CD4-positive, CD25-positive, alpha-beta regulatory T cell (primary cell): ENCODE measurements at places on chromosomes 2 and 18. TPM values are rescaled to one million over a fixed set of nuclear protein-coding genes. Genes with fewer than 3 reads are reported as not detected.

DNA sequence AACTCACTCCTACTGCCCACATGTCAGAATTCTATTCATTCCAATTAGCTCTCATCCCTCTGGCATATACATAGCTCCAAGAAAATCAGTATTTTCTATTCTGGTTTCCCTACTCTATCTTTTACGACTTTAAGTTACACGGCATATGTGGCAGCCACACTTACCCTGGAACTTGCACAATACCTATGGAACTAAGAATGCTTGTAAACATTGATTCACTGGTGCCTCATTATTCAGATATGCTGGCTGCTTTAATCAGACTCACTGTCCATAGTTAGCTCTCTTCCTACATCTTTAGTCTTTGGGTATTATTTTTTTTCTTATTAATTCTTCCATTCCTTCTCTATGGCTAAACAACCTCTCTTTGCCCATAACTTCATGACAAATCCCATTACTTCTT, 1519.9 kb upstream of the ACVR2A start:
- no peaks in the 10 kb centered on the region for H3K27me3 ChIP-seq
- no peaks in the 10 kb centered on the region for H3K4me1 ChIP-seq
- no peak overlapping the region for H3K27ac ChIP-seq
- H3K36me3 ChIP-seq: no peaks in the 10 kb centered on the region
- H3K4me3 ChIP-seq: no peak overlapping the region
- DNase-seq: no peak

DNA sequence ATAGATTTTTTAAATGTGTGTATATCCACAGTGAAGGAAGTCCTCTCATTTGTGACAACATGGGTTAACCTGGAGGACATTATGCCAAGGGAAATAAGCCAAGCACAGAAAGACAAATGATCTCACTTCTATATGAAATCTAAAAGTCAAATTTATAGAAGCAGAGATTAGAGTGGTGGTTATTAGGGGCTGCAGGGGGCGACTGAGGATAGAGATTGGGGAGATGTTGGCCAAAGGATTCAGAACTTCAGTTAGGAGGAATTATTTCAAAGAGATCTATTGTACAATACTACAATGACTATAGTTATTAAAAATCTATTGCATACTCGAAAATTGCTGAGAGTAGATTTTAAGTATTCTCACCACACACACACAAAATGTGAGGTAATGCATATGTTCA, 252.4 kb upstream of the SLC39A10 start:
- H3K27ac ChIP-seq: no peak overlapping the region
- no peaks in the 10 kb centered on the region for H3K4me1 ChIP-seq
- no peak overlapping the region for H3K4me3 ChIP-seq
- peak; percentile 35 for DNase-seq
- H3K36me3 ChIP-seq: no peaks in the 10 kb centered on the region

DNA sequence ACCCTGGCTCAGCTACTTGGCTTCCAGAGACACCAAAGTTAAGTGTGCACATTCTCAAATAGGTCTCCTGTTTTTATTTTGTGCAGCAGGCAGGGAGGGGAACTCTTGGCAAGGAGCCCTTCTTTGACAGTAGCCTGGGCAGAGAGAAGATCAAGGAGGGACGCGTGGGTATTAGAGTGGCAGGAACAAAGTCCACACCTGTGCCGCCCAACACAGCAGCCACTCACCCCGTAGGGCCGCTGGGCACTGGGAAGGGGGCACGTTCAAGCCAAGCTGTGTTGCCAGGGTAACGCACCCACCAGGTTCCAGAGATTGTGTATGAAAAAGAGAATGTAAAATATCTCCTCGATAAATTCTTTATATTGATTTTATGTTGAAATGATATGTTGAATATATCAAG, 229.3 kb upstream of the AGAP1 start:
- DNase-seq: no peak
- no peaks in the 10 kb centered on the region for H3K27me3 ChIP-seq
- no peak overlapping the region for H3K27ac ChIP-seq
- no peaks in the 10 kb centered on the region for H3K36me3 ChIP-seq

GRCh38 chr18:13288509-13289133, 70.1 kb downstream of the LDLRAD4 start:
- no peaks in the 10 kb centered on the region for H3K36me3 ChIP-seq
- no peak overlapping the region for H3K4me3 ChIP-seq
- DNase-seq: peak; percentile 35
- H3K4me1 ChIP-seq: peaks cover 58% of the 10 kb centered on the region

Gene CRYGD
- 0.69 TPM for total RNA-seq

Gene GNLY
- total RNA-seq: 2.4 TPM

- no peak overlapping the region for H3K4me3 ChIP-seq
- H3K4me1 ChIP-seq: no peaks in the 10 kb centered on the region
- H3K27ac ChIP-seq: no peak overlapping the region
- H3K27me3 ChIP-seq: no peaks in the 10 kb centered on the region
- DNase-seq: no peak
Observed at GRCh38 chr18:59570796-59571195, 126.4 kb downstream of the CCBE1 start.

- no peaks in the 10 kb centered on the region for H3K4me1 ChIP-seq
- H3K36me3 ChIP-seq: no peaks in the 10 kb centered on the region
- no peak for DNase-seq
- no peak within 1 kb of the TSS for H3K4me3 ChIP-seq
Observed at GRCh38 chr2:79512442-79513401, at the start of gene CTNNA2. TSS of gene CTNNA2 (plus strand) at chr2:79513051.

DNA sequence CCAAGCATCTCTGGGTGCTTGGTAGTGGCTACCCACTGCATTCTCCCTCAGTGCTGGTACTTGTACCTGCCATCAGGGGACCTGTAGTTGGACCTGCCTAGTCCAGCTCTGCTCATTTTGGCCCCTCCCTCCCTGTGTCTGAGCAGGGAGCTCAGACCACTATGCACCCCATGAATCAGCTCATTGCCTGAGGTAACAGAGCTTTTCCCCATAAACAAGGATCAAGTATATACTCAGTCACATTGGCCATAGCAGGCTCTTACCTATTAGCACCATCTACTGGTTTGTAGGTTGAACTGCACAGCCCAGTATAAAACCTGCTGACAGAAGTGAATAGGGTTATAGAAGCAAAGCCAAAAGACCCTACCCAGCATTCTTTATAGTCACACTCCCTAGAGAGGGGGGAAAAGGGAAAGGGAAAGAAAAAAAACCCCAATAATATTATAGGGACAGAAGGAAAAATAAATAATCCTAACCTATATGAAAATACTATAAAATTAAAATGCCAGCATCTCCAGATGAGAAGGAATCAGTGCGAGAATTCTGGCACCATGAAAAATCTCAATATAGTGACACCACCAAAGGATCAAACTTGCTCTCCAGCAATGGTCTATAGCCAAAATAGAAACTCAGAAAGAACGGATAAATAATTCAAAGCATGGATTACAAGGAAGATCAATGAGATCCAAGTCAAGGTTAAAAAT, 6.9 kb upstream of the FLACC1 start:
- DNase-seq: peak; percentile 62
- H3K27ac ChIP-seq: no peak overlapping the region
- H3K4me3 ChIP-seq: no peak overlapping the region
- no peaks in the 10 kb centered on the region for H3K27me3 ChIP-seq

DNA sequence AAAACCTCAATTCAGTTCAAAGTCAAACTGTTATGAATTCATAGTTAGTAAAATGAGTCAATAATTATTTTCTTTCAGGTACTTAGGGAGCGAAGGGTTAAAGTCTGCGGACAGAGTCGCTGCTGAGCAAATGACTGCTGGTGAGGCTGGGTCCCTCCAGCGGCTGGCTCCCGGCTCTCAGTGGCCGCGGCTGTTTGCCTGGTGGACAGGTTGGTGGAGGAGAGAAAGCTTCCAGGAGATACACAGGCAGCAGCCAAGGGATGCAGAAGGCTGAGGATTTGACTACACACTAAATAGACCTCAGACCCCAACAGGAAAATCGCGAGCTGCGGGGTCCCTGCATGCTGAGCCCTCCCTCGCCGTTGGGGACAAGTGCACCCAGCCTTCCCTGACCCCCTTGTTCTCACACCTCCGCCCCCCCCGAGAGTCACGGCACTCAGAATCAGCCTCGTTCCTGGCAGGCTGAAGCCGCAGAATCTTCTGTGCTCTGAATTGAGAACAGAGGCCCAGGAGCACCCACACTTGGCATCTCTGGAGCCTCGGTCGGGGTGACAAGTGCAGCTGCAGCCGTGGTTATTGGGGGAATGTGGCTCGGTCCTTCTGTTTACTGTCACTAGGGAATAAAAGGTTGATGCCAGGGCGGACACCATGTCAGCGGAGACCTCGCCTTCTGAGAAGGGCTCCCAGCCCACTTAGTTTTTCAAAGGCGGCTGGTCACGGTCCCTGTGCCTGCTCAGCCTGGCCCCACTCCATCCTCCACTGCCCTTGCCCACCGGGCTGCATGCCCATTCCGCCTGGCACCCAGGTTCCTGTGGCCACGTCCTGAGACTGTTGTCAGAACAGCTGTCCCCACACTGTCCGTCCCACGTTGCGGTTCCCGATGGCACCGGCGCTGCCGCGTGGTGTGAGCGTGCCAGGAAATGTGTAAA, 74.0 kb downstream of the SLC66A2 start:
- no peak overlapping the region for H3K27ac ChIP-seq
- H3K4me1 ChIP-seq: no peaks in the 10 kb centered on the region
- no peak overlapping the region for H3K4me3 ChIP-seq

DNA sequence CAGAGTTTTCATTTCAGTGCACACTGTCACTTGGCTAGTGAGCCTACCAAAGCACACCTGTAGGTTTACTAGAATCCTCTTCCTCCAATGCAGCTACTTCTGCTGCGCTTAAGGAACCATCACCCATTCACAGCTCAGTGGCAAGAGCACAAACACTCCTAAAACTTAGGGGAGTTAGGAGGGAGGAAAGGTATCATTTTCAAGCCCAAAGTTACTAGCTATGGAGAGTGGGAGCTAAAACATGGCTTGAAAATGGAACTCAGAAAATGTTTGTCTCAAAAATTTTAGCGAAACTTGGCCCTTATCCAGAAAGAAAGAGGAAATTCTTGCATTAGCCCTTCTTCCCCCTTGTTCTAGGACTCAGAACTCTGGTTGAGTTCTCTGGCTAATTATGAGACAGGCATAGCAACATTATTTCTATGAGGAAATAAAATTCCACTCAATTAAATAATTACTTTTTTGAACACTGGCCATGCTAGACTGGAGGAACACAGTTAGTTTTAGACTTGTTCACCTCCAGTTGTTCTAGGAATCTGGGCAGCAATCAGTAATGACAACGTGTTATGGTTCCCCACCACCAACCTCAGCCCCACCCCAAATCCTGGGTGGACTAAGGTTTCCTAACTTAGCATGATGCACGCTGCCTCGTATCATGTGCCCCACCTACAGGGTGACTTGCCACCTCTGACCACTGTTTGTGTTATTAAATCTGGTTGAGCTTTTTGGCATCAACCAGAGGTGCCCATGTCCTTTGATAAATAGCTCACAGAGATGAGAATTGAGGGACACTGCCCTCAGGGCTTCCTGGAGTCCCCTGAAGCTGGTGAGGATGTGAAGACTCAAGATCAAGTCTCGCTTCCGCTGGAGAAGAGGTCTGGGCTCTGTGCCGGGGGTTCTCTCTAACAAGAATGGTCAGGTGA, 32.8 kb downstream of the LPIN2 start:
- peaks cover 1% of the 10 kb centered on the region for H3K36me3 ChIP-seq
- peaks cover 79% of the 10 kb centered on the region for H3K4me1 ChIP-seq
- H3K27ac ChIP-seq: peak overlapping the region; percentile 83
- peak overlapping the region; percentile 98 for H3K4me3 ChIP-seq
- H3K27me3 ChIP-seq: no peaks in the 10 kb centered on the region

DNA sequence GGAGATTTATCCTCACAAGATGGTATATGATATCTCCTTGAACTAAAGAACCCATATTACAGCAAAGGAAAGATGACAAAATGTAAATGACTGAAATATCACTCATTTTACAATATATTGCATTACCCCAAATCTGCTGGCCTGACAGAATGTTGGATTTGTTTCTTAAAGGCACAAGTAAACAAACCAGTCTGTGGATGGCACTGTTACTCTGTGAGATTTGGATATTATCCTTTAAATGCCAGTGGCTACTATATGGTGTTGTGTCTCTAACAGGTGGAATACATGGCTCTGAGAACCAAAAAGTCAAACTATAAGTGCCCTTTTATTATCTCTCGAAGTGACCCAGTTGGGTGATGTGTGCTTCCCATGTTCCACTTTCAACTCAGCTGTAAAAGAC, 125.7 kb downstream of the PDE1A start:
- H3K27me3 ChIP-seq: no peaks in the 10 kb centered on the region
- DNase-seq: no peak
- no peaks in the 10 kb centered on the region for H3K36me3 ChIP-seq
- no peaks in the 10 kb centered on the region for H3K4me1 ChIP-seq

DNA sequence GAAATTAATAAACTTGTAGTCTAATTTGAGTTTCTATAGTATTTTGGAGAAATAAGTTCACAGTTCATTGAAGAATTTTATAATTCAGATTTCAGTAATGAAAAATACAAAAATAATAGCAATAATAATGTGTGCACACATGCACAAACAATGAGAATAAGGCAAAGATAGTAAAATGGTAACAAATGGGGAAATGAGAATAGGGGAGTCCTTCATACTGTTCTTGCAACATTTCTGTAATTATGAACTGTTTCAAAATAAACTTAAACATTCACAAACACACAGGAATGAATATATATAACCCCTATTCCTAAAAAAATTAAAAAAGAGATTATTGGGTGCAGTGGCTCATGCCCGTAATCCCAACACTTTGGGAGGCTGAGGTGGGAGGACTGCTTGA, 63.9 kb downstream of the SPRED2 start:
- no peaks in the 10 kb centered on the region for H3K4me1 ChIP-seq
- no peak overlapping the region for H3K27ac ChIP-seq
- H3K36me3 ChIP-seq: no peaks in the 10 kb centered on the region
- no peaks in the 10 kb centered on the region for H3K27me3 ChIP-seq
- DNase-seq: no peak

- no peaks in the 10 kb centered on the region for H3K4me1 ChIP-seq
- no peaks in the 10 kb centered on the region for H3K27me3 ChIP-seq
- H3K36me3 ChIP-seq: no peaks in the 10 kb centered on the region
- no peak for DNase-seq
- H3K4me3 ChIP-seq: no peak overlapping the region
Observed at GRCh38 chr2:119234021-119235019, 10.7 kb downstream of the STEAP3 start.

DNA sequence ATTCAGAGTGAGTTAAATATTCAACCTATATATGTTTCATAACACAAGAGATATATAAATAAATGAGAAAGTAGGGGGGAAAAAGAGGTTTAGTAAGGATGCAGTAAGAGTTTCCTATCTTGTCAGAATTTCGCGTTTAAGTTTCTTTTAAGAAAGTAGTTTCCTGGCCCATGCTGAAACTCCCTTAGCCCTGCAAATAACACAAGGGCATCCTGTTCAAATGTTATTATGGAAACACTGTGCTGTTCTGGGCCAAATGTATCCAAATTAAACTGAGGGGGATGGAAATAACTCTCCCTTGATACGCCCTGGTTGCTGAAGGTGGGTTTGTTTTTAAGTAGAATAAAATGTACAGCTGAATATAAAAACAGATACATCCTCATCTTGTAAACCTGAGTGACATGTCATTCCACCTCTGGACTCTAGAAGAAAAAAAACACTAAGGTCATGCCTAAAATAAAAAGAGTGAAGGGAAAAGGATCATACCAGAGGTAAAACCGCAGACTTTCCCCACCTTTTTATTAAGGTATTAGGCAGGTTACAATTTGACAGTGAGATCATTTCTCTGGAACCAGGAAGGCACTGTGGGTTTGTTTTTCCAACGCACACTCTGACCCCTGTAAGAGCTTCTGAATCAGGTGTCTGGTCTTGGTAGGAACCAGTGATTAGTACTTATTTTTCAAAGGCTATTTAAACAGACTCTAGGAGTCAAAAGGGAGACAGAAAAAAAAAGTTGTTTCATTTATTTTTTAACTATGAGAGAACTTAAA, 16.7 kb downstream of the BCL2 start:
- H3K4me3 ChIP-seq: peak overlapping the region; percentile 61
- no peaks in the 10 kb centered on the region for H3K27me3 ChIP-seq
- no peak for DNase-seq
- H3K27ac ChIP-seq: peak overlapping the region; percentile 65
- peaks cover 82% of the 10 kb centered on the region for H3K4me1 ChIP-seq
- peaks cover 20% of the 10 kb centered on the region for H3K36me3 ChIP-seq

Gene PSMA8
- 0.30 TPM for total RNA-seq
